ENCODE measurements at places on chromosomes 1 and 21.

DNA sequence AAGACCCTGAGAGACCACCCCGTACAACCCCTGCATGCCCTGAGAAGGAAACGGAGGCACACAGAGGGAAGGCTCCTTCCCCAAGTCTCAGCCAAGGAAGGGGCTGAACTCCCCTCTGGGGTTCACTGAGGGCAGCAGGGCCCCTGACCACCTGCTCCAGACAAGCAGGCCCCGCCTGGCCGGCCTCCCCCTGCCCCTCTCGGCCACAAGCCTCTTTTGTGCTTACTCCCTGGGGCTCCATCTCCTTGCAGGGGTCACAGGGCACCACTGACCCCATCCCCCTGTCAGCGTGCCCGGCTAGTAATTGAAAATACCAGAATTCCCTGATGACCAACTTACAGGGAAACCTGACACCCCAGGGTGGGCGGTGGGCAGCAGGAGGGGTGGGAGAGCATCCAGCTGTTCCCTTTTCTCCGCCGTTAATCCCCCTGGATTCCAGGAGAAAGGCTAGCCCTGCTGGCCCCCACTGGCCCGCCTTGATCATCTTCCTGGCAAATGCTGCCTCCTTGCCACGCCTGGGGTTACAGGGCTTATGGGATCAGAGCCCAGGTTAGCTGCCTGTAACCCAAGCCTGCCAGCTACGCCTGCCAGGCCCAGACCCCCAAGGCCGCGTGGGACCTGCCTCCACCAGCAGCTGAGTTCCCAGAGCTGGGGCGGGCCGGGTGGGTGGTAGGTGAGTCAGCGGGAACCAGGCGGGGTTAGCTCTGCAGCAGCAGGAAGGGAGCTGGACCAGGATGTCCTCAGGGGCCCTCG, 96.1 kb downstream of the LACTBL1 start:
- no peak for DNase-seq

DNA sequence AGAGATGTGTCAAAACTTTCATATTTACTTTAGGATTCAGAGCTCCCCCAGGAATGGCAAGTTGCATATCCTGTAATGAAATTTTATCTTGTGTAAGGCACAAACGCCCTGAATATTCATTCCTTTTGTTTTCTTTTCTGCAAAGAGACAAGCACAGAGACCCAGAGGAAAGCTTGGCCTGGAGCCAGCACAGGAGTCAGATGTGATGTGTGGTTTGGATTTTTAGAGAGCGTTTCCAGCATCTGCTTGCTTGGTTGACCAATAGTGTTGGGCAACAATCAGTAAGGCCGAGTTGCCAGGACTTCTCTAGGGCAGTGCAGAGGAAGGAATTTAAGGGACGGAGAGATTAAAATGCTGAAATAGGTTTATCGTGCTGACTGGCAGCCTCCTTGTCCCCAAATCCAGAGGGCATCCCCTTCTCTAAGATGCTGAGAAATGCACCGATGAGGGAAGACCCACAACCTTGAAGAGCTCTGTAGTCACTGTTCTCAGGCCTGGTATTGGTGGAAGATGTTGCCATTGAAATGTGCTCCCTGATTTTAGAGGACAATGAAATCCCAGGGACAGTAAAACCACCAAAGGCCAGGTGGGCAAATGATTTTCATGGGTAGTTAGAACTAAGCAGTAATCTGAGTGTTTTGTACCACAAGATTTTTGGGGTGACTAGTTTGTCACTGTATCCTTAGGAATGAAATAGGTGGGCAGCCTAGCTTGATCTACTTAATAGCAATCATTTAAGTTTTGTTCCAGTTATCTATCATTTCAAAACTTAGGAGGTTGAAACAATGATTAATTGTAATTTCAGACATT, 37.9 kb upstream of the RHOU start:
- DNase-seq: no peak

DNA sequence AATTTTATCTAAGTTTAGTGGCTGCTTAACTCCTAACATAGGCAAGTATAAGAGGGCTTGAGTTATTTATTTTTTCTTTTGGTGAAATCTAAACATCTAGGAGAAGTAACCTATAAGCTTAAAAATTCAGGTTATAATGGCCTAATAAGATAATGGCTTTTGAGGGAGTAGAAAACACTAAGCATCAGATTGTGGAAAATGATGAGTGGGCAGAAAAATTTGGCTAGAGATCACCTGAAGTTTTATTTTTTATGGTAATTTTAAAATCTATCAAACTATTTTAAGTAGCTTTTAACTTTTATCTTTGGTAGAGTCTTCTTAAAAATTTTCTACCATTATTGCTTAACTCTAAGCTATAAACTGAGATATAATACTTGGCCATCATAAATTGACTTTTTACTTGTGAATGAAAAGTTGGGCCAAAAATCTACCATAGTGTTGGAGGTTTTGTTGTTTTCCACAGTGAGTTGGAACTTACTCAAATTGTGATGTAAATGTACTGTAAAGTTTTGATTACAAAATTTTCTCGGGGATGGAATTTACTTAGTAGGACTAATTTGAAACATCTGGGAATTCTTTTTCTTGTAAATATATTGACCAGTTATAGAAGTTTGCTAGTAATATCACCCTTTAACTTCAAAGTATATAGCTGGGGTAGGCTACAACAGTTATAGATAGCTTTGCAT, 63.9 kb downstream of the USP25 start:
- DNase-seq: no peak

DNA sequence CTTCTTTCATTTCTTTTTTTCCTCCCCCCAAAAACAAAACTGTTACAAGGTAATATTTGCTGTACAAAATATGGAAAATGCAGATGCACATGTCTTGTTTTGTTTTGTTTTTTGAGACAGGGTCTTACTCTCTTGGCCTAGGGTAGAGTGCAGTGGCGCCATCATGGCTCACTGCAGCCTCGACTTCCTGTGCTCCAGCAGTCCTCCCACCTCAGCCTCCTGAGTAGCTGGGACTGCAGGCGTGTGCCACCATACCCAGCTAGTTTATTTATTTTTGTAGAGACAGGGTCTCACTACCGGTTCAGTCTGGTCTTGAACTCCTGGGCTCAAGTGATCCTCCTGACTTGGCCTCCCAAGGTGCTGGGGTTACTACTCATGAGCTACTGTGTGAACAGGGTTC, 15.5 kb downstream of the PRRC2C start:
- no peak for DNase-seq

- no peak for DNase-seq
Measured at GRCh38 chr1:236861560-236862218, 66.6 kb downstream of the MTR start.

DNA sequence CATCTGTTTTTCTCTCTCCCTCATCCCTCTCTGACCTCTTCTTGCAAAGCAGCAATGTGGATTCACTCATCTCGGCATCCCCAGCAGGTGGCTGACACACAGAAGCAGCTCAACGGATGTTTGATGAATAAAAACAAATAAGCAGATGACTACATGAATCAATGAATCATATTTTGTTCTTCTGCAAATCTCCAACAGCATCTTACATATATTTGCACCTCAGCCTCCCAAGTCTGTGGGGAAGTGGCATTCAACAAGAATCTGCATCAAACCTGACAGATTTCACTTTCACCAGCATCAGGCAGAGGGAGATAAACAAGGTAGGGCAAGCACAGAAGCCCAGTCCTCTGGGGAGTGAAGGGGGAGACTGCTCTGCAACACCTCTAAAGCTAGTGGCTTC, 34.0 kb downstream of the CAPN8 start:
- DNase-seq: no peak

GRCh38 chr1:233459968-233460367, 132.4 kb downstream of the MAP3K21 start:
- no peak for DNase-seq

GRCh38 chr1:24528744-24529143, 26.1 kb downstream of the RCAN3 start:
- DNase-seq: no peak

- no peak for DNase-seq
Measured at GRCh38 chr1:8338526-8339202, 20.8 kb downstream of the SLC45A1 start.

DNA sequence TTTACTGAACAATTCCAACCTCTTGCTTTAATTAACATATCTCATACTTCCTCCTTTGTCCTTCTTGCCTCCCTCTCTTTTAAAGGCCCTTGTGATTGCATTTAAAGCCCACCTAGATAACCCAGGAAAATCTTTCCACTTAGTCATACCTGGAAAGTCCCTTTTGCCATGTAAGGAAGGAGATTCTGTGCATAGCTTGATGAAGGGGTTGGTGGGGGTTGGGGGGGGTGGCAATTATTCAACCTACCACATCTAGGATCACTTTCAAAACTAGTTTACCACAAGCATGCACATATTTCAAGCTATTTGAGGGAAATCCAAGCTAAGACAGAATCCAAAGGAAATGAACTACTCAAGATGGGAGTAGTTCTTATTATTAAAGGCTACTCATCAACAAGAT, 249.1 kb upstream of the PTBP2 start:
- DNase-seq: no peak

- no peak for DNase-seq
Measured at GRCh38 chr1:152182431-152182830, 23.4 kb upstream of the RPTN start.

DNA sequence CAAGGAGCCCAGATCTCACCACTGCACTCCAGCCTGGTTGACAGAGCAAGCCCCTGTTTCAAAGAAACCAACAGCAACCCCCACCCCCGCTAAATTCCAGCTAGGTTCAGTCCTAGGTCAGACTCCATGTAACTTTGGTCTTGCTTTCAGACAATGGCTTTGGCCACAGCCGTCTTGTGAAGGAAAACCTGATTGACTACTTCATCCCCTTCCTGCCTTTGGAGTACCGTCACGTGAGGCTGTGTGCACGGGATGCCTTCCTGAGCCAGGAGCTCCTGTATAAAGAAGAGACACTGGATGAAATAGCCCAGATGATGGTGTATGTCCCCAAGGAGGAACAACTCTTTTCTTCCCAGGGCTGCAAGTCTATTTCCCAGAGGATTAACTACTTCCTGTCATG, 12.9 kb downstream of the TOR3A start:
- DNase-seq: no peak

DNA sequence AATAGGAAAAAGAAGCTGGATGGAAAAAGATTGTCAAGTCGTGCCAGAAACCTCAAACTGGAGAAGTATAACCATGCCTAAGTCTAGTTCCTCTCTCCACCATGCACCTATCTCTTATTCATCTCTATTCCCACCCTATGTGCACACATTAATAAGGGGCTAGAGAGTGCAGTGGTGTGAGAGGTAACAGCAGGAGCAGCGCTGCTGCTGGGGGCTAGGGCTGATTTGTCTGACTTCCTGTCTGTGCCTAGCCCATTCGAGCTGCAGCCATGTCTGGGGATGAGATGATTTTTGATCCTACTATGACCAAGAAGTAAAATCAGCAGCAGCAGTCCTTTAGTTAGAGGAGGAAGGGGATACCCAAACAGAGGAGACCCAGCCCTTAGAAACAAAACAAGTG, 43.0 kb downstream of the TRIM33 start:
- no peak for DNase-seq

DNA sequence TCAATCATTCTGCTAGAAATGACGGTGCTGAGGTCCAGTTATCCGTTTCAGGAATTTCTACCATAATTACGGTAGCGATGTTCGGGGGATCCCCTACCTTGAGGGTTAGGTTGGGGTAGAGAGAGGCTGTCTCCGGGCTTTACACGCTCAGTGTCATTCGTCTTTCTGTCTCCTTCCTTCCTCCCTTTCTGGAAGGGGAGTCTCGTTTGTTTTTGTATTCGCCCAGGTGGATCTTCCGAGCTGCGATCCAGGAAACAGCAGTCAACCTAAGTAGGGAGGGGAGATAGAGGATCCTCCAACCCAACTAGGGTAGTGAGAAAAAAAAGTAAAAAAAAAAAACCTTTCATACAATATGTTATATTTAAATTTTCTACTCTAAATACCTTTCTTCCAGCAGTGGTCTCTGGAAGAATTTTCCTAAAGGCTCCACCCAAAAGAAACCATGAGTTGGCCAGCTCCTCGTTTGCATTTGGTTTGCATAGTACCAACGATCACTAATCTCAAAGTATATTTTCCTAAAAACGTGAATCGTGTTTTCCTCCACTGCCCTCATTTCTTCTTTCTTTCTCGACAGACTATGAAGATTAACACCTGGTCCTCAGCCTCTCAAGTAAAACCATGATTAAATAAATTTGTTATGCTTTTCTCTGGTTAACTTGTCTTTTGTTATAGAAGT, 611 bp upstream of the PIK3C2B start:
- no peak for DNase-seq

GRCh38 chr1:50976890-50977574, 7.0 kb downstream of the CDKN2C start:
- DNase-seq: no peak

GRCh38 chr1:248862695-248862997, 3.8 kb upstream of the ZNF692 start:
- DNase-seq: no peak

DNA sequence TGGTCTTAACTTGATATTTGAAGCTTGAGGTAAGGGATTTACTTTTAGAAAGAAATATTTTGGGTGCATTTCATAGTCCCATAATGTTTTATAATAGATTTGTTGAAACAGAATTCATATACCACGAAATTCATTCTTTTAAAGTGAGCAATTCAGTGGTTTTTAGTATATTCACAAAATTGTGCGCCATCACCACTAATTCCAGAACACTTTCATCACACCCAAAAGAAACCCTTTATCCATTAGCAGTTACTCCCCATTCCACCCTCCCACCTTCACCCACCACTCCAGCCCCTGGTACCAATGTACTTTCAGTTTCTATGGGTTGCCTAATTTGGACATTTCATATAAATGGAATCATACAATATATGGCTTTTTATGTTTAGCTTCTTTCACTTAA, 38.9 kb upstream of the DMRTB1 start:
- no peak for DNase-seq

DNA sequence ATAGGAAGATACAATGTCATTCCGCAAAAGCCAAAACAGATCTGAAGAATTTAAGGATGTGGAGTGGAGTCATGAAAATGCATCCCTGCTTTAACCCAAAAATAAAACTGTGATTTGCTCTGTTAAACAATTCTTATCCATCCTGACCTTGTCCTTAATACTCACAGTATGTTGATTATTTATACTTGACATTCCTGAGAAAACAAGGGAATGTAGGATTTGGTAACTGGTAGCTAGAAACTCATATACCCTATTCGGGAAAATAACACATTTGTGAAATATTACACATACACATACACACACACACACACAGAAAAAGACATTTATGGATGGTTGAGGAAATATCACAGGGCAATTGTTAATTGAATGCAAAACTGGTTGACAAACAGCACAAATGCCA, 80.2 kb downstream of the FMN2 start:
- no peak for DNase-seq

All from activated CD4-positive, CD25-positive, alpha-beta regulatory T cell treated with anti-CD3 and anti-CD28 coated beads, Interleukin-2, amount 50 U/mL, for 16 hours (primary cell).